Left hindlimb (tissue), 1 donor: ENCODE measurements at places on chromosomes 6 and 20.
A peak's percentile ranks its signal among the peaks of the same experiment; 100 is the strongest.

GRCh38 chr6:56570413-56571359 is 72.0 kb downstream of the DST start:
- no peak for DNase-seq

GRCh38 chr20:761418-762381 is 6.6 kb downstream of the SLC52A3 start:
- no peak for DNase-seq

DNA sequence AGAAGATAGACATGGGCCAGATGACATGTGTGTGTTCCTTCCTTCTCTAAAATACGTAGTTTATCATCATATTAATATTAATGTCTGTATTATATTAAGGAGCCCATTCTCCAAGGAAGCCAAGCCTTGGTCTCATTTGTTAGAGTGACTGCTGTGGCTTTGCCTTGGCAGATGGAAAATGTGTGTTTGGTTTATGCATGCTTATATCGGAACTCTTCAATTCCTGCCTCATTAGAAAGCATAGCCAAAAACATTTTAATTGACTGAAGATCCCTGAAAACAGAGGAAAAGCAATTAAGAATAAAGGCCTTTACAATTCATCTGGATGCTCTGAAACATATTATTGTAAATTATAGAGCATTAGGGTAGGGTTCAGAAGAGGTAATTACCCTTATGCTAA is 106.4 kb downstream of the COL9A1 start:
- no peak for DNase-seq

DNA sequence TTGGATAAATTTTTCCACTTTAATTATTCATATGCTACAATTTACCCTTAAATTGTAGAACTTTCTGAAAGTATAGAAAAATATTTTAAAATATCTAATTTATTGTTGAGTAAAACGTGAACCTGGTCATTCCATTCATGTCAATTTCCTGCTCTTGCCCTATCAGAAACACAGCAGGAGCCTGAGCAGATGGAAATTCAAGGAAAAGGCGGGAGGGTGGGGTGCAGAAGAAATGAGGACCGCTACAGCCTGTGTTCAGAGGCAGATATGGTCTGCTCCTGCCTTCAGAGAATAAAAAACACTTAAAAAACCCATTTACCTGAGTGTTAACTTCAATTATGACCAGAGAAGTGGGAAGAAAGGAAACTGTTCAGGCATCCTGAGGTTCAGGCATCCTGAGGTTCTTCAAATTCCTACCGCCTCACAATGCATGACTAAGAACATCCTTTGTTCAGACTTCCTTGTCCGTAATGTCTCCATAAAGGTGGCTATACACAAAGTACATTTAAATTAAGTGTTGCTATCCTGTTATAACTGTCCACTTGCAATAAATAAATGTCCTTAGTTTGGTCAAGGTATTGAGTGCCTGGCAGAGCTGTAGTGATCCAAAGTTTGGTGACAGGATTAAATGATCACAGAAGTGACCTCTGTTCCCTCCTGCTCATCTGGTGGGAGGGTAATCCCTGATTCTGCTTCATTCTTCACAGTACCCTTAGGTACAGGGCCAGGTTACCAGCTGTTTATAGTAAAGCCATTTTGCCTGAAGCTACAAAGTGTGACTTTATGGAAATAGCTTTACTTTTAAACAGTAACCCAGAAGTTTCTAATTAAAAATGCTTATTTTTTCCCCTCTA is 109.1 kb downstream of the MAN1A1 start:
- no peak for DNase-seq

GRCh38 chr6:34020807-34021553 is 124.9 kb downstream of the GRM4 start:
- no peak for DNase-seq

DNA sequence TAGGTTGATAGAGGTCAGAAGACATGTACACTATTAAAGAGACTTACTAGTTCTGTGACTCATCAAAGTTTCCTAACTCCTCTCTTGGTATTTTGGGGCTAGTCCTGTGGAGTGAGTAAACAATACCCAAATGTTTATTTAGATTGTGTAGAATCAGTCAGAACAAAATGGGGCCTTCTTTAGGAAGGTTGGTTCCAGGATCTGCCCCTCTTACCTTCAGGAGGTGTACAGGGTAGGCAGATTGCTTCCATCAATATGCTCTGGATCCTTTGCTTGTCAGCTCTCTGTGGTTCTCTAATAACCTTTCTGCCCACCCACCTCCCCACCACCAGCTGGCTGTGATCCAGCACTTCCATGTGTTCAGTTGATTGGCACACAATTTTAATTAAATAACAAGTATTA is 107.0 kb downstream of the POPDC3 start:
- no peak for DNase-seq

DNA sequence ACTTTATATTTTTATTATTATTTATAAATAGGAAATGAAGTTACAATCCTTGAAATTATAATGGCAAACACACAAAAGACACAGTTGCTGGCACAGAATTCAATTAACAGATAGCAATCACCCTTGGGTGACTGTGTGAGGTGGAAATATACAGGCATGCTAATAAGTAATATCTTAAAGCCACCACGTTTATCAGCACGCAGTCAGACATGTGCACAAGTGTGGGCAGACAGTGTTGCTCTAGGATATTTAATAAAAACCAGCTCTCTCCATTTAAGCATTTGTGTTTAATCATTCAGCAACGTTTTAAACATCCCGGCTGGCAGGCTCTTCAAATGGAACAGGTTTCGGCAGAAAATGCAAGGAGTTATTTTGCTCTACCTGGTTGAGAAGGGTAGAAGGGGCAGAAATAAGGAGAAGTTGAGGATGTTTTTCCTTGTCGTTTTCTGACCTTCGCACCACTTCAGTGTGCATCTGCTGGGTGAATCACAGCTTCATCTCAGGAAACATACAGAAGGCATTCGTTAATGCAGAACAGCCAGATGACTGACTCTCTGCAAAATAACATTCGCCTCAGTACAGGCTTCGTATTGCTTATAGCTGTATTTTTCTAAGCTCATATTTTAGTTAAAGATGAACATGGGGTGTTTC is 585.1 kb downstream of the QKI start:
- no peak for DNase-seq

GRCh38 chr20:10568032-10568431 is 105.8 kb downstream of the JAG1 start:
- DNase-seq, result no peak

DNA sequence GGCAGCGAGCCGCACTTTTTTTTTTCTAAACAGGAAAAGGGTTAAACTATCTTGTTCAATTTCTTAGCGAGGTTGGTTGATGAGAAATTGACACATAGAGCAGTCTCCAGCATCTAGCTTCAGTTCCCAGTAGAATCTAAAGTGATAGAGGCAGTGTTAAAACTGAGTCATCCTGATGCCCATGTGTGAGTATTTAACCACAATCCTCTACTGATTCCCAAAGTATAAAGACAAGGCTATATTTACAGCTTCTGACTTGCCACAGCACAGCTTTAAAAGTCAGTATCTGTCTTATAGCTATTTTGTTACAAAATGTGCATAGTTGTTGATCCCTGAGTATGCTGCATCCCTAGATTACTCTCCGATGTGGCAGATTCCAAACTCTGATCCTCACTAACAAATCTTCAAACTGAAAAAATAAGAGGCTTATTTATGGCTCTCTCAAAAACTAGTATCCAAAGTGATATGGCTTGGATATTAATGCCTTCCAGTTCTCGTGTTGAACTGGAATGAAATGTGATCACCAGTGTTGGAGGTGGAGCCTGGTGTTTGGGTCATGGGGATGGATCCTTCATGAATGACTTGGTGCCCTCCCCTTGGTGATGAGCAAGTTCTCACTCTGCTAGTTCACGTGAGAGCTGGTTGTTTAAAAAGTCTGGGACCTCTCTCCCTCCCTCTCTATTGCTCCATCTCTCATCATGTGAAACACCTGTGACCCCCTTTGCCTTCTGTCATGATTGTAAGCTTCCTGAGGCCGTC is 13.1 kb upstream of the POPDC3 start:
- no peak for DNase-seq

GRCh38 chr6:167293088-167293589 is 2.0 kb downstream of the UNC93A start:
- no peak for DNase-seq

DNA sequence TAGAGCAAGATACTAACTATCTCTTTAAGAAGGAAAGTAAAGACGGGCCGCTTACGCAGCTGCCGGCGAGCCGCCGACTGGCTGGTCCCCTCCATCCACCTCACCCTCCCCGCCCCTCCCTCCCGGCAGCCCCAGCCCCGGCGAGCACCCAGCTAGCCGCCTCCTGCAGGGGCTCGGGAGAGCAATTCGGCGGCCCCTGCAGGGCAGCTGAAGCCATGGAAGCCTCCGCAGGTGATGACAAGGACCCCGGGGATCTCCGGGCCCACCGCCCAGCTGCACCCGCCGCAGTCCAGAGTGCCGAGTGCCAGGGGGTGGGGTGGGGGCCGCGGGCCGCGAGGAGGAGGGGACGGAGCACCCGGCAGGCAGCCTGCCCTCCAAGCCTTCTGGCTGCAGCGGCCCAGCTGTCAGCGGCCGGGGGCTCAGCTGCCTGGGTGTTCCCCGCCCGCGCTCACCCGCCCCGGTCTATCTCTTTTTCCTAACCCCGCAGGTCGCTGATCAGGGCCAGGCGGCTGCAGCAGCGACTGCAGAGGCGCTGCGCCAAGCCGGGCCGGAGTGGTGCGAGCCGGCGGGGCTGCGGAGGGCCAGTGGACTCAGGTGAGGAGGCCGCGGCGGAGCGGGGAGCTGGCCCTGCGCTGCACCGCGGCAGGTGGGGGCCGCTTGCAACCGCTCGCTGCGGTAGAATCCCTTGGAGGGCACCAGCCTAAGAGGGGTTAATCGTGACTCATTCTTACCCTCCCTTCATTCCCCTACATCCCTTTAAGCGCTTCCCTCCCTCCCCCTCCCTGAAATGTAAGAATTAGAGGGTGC is at the start of gene SNPH:
Gene SNPH (plus strand): TSS at position 128 of the 807 bp plus-strand sequence. CDS start 29,946 bp downstream, outside the sequence.
- peak; percentile 85 for DNase-seq

DNA sequence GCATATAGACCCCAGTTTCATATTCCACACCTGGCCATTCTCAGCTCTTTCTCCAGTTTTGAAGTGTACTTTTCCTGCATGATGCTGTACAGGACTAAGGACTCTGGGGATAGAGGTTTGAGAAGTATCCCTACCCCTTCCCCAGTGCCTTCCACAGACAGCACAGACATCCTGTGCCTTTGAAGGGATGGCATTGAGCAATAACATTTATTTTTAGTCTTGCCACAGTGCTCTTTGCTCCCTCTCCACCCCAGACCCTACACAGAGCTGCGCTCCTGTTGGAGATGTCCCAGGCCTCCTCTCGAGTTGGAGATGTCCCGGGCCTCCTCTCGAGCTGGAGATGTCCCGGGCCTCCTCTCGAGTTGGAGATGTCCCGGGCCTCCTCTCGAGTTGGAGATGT is 275.8 kb downstream of the FARS2 start:
- no peak for DNase-seq

- no peak for DNase-seq
These were observed 30.7 kb downstream of the LY86 start for GRCh38 chr6:6619021-6619794.

- DNase-seq, result no peak
These were observed 52.9 kb upstream of the FABP7 start for GRCh38 chr6:122726649-122727048.

GRCh38 chr6:169407325-169407724 is 153.7 kb upstream of the THBS2 start:
- no peak for DNase-seq

DNA sequence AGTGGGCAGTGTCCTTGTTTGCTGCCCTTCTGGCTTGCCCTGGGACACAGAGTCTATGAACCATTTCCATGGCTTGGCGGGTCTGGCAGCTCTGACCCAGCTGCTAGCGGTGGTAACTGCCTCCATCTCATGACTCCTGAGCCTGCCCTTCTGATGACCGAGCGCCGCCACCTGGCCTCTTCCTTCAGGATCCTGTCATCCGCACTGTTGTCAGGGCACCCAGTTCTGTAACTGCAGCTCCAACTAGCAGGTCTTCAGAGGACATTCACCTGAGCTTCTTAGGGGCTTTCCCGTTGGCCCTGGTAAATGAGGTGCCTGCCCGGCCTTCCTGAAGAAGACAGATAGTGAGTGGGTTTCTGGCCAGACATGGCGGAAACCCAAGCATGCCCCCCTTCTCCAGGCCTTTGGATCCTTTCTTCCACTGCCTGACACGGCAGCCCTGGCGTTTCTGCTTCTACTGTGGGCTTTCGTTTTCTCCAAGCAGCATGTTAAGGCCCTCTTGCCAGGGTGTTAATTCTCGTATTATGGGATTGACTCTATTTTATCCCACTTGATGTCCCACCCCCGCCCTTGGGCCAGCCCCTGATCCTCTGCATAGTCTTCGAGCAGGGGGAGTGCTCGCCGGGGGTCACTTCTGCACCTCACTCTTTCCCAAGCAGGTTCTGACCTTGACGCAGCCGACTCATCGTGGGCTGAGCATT is 24.7 kb downstream of the PACSIN1 start:
- DNase-seq, result no peak

- no peak for DNase-seq
These were observed 15.5 kb downstream of the CYP39A1 start for GRCh38 chr6:46637145-46637544.

GRCh38 chr6:147141711-147142308 is 62.4 kb upstream of the STXBP5 start:
- DNase-seq, result no peak

- no peak for DNase-seq
These were observed 478.0 kb downstream of the MMUT start for GRCh38 chr6:48985025-48985424.

DNA sequence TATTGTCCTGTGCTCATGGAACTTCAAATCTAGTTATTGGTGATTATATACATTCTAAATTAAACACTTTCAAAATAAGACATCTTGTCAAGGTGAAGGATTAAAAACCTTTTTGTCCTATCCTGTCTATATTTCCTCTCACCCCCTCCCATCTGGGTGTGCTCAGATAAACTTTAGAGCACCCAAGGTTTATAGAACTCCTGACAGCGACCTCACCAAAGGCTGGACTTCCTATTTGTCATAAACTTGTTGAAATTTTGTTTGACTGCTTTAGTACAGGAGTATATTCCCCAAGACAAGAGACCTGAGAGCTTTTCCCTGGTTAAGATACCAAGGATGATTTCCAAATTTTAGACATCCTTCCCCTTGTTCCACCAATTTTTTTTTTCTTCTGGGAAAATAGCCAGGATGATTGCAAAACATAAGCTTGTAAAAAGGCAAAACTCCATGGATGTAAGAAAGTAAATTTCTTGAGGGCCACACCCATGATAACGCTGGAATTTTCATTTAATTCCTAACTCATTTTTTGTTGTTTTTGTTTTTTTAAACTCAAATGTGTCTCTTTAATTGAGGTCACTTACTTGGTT is 33.0 kb downstream of the CARMIL1 start:
- no peak for DNase-seq

DNA sequence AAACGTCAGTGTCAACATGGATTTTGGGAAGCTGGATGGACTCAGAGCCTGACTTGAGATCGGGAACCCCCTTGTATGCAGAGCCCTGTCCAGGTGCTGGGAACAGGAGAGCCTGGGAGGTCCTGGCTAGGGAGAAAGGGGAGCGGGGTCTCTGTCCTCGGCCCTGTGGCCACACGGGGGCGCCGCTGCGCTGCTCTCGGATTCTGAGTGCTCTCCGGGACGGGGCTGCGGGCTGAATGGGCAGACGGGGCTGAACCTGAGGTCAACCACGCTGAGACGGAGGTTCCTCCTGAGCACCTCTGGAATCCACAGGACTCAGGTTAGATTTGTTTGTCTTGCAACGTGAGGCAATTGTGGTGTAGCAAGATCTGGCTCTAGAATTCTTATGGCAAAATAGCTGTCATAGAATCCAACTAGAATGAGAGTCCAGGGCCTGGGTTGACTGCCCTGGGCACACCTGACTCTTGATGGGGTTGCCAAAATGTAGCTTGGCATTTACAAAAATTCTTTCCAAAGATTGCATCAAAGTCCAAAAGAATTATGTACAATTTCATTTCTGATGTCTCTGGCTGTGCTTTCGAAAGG is 20.6 kb upstream of the HLA-F start:
- DNase-seq, result no peak
